ENCODE measurements at places on chromosomes 13 and 19.
A peak's percentile ranks its signal among the peaks of the same experiment; 100 is the strongest.

DNA sequence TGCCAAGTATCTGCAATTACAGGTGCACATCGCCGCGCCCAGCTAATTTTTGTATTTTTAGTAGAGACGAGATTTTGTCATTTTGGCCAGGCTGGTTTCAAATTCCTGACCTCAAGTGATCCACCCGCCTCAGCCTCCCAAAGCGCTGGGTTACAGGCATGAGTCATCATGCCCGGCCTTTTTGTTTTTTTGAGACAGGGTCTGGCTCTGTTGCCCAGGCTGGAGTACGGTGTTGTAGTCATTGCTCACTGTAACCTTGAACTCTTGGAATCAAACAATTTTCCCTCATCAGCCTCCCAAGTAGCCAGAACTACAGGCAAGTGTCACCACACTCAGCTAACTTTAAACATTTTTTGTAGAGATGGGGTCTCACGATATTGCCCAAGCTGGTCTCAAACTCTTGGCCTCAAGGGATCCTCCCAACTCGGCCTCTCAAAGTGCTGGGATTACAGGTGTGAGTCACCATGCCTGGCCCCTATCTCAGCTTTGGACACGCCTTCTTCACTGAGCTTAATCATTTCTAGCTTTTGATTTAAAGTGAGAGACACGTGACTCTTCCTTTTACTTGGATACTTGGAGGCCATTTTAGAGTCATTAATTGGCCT is 4.0 kb upstream of the IRGC start:
- no peak for DNase-seq

- no peak for DNase-seq
These were observed 277.1 kb downstream of the KLF5 start for GRCh38 chr13:73335944-73336343.

GRCh38 chr19:40210889-40211288 is 7.3 kb downstream of the TTC9B start:
- no peak for DNase-seq

DNA sequence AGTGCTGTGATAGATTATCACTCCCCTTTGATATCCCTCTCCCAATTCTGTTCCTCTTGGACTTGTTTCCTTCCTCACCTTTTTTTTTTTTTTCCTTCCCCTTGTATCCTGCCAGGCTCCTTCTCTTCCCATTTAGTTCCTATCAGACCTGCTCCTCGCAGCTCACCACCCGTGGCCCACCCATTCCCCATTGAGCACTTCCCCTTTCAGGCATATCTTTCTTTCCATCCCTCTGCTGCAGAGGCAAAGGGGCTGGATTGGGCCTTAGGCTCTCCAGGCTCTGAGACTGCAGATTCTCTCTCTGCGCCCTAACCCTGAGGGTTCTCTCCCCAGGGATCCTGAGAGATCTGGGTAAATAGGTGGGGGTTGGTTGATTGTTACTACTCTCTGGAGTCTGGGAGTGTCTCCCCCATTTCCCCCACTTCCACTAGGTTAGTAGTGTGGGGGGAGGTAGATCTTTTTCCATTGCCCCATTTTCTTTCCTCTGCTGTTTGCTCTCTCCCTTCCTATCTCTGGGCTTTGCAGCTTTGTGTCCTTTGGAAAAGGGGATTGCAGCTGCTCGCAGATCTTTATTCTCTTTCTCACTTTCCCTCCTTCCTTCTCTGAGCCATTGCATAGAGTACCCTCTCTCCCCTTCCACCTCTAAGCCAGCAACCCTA is 2.3 kb downstream of the ARHGAP35 start:
- no peak for DNase-seq

GRCh38 chr19:52170863-52171320 is 529 bp downstream of the ZNF836 start:
- no peak for DNase-seq

DNA sequence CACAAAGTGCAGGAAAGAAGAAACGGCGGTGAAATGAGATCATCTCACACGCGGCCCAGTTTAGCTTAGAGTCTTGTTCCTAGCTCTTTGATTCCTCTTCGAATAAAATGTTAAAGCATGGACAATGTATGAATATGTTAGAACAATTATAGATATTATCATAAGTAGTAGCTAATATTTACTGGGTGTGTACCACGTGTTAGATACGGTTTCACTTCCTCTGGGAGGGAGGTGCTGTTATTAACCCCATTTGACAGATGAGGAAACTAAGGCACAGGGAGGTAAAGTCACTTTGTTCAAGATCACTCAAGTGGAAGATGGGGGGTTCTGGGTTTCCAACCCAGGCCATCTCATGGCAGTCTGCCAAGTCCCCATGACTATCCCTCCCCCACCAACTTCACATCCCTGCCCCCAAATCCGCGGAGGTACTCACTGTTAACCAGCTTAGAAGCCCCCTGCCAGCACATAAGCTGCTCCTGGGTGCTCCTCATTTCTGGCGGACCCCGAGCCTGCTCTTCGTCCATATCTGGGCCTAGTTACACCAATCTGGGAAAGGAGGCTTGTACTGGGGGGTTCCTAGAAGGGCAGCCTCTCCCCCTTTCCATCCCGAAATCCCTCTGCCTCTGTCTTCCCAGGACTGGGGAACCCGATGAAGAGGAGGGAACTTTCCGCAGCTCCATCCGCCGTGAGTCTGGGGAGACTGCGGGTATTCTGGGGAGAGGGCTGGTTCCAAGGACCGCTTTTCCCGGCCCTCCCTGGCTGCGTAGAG is 1.0 kb upstream of the FXYD7 start:
- peak; percentile 22 for DNase-seq

DNA sequence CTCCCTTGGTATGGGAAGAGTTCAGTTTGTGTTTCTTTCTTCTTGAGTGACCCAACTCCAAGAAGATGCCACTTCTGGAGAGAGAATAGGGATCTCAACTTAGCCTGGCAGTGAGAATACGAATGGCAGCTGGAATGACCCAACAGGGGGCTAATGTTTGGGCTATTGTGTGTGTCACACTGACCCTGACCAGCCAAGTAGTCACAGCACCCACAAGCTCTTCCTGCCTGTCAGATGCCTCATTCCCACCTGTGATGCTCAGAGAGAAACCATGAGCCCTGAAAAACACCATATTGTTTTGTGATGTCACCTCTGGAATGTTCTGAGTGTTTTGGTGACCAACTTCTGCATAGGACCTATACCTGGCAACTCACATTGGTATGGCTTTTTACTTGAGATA is at the start of gene CBY2:
CBY2 (plus strand) TSS at position 233 of the 400 bp plus-strand sequence; CDS start at position 304, 71 bp downstream.
- DNase-seq = no peak

DNA sequence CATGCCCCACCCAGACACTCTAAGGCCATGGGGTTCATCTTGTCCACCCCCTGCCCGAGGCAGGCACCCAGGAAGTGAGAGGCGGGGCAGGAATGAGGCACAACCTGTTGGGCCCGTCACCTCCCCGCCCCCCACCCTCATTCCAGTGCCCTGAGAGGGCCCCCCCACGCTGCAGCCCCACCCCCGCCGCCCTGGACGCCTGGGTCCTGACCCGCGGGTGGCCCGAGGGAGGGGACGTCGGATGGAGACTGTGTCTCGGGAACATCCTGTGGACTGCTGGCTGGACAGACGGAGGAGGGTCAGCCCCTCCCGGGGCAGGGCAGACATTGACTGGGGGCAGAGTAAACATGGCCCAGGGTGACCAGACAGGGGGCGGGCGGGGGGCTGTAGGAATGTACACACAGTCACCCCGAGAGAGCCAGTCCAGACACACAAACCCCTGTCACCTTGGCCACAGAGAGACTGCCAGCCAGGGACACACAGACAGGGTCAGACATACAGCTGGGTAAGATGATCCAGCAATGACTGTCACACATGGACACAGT is 7.4 kb upstream of the JUNB start:
- DNase-seq = no peak

DNA sequence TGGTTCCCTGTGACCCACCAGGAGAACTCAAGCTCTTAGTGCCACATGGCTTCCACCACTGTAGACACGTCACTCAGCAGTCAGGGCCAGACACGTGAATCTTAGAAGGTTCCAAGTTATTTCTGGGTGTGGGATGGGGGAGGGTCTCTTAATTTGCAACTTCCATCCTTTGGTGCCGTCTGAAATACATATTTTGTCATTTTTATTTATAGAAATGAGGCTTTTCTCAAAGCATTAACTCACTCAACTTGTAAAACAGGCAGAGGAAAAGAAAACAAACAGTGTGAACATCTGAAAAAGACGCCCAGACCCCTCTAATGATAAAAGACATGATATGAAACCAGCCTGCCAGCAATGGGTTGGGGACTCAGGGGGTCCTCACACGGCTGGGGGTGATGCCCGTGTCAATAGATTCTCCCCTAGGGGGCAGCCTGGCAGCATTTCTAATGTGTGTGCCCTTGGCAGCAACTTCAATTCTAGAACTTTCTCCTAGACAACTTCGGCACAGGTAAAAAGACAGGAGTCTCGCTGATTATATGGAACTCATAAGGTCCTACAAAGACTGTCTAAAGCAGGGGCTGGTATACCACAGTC is 15.4 kb downstream of the PIP5K1C start:
- no peak for DNase-seq

DNA sequence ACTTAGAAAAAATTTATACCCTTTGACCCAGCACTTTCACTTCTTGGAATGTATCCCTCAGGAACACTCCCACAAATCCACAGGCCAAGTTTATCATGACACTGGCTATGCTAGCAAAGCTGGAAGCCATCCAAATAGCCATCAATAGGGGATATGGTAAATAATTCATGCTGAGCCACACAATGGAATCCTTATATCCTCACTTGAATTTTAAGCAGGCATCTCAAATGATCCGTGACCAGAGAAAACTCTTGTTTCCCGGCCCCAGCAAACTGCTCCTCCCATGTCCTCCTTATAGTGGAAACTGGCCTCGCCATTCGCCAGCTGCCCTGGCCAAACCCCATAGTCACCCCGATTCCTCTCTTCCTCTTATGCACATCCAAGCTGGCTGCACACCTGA is 37.6 kb downstream of the GRIK5 start:
- DNase-seq = peak; percentile 16

DNA sequence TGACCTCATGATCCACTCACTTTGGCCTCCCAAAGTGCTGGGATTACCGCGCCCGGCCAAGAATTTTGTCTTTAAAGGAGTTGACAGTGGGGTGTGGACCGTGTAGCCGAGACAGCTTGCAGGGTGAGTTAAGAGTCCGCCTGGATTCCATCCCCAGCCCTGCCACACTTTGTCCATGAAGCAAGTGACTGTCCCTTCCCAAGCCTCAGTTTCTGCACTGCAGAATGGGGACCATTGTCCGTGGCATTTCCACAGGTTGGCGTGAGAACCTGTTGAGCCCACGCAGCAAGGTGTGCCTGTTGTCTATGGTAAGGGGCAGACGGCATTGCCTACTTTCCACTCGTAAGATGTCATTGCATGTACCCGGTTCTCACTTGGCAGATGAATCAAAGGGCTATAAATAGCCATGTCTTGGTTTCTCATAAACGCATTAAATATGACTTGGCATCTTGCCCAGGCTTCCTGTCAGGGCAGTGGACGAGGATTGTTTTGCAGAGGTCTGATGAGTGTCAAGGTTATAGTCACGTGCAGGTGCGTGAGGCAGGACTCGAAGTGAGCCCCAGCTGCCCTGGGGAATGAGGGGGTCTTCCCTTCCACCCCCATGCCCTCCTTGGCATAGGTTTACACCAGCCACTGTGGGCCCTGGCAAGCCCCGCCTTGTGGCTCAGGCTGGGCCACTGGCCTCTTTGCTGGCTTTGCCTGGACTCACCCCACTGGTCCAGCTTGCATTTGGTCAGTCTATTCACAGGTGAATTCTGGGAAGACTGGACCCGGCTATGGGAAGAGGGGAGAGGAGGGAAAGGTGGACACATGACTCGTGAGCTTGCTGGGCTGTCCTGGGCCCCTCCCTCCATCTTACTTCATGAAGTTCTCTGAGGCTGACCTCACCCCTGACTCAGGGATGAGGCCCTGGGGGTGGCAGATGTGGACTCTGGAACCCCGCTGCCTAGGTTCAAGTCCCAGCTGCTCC is 14.6 kb downstream of the FAM187B start:
- peak; percentile 20 for DNase-seq

- no peak for DNase-seq
These were observed 26.4 kb downstream of the RFX1 start for GRCh38 chr19:13979686-13980085.

DNA sequence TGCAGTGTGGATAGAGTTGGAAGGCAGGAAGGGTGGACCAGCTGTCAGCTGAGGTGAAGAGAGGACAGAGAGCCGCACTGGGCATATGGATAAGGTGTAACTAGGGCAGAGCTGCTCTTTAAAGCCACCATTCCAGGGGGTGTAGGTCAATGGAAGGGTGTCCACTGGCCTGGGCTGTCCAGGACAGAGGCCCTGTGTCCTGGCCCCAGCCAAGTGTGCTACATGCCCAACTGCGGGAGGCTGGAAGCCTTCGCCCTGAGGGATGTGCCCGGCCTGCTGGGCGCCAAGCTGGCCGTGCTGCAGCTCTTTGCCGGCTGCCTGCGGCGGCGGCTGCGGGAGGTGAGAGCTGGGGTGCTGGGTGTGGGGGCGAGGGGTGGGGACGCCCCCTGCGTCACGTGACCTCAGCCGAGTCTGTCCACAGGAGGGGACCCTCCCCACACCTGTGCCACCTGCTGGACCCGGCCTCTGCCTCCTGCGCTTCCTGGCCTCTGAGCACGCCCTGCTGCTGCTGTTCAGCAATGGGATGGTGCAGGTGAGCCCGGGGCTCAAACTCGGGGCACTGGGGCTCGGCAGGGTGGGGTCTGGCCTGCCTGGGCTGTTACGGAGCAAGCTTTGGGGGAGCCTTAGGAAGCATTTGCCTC is 9.8 kb downstream of the PLK5 start:
- DNase-seq = no peak

GRCh38 chr13:107886118-107886517 is 329.2 kb downstream of the LIG4 start:
- DNase-seq = no peak

DNA sequence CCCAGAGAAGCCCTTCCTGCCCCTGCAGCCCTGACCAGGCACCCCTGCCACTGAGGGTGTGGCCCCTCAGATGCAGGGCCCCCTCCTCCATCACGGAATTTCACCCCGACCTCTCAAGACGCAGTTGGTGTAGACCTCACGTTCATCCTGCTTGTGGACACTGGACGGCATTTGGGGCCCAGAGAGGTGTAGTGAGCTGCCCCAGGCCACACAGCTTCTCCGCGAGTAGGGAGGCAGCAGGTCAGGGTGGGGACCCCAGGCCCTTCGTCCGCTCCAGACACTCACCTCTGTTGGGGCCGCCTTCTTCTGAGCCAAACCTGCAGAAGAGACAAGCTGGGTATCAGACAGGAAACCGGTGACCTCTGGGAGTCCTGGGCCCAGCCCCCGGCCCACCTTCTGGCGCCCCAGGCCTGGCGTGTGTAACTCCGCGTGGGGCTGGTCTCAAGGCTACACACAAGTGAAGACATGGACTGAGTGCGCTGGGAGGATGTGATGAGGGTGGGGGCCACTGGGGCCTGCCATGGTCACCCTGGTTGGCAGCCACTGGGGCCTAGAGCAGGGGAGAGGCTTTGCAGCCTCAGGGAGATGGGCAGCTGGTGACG is 33.1 kb downstream of the PIP5K1C start:
- no peak for DNase-seq

DNA sequence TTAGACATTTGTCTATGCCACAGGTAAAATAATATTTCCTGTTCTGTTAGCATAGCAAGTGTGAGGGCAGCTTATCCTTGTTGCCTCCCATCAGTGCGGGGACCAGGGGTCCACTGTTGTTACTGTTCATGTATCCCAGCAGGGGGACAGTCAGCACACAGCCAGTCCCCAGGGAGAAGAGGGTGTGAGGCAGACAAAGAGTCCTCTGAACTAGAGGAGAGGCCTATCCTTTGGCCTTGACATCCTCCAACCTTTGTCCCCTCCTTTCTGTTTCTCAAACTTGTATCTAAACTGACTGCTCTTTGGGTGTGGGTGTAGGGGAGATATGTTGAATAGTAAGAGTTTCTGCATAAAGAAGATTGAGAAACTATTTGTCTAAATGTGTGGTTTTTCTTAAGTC is 2.9 kb upstream of the GPR18 start:
- no peak for DNase-seq

- DNase-seq = no peak
These were observed 4.2 kb downstream of the NEK3 start for GRCh38 chr13:52155177-52155576.

All from fibroblast of lung (primary cell).